T-helper 22 cell (primary cell): ENCODE measurements at places on chromosomes 5 and 9.

- DNase-seq, result no peak
Measured at GRCh38 chr9:93591301-93592007, 15.1 kb downstream of the PHF2 start.

- no peak for DNase-seq
Measured at GRCh38 chr9:97857606-97858392, 4.8 kb downstream of the FOXE1 start.

GRCh38 chr9:111730937-111731567 is 63.7 kb downstream of the SHOC1 start:
- DNase-seq, result no peak

- no peak for DNase-seq
Measured at GRCh38 chr5:124060413-124061067, 548.6 kb downstream of the CSNK1G3 start.

DNA sequence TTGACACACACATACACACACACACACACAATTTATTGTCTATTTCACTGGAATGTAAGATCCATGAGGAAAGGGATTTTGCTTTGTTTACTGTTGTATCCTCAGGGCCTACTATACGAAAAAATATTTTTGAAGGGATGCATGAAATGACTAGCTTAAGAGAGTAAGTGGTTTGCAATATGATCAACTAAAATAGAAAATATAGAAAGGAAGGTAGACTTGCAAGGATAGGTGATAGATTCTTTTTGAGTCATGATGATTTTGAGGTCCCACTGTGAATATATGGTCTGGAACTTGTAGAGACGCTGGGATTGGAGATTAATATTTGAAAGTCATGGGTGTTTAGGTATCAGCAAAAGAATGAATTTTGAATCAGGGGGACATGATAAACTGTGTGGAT is 28.9 kb upstream of the OTULIN start:
- DNase-seq, result no peak
